ENCODE measurements at places on chromosomes 7 and 10.

- peak; percentile 8 for DNase-seq
These were observed 181.9 kb upstream of the MKLN1 start for GRCh38 chr7:131145770-131146169.

- DNase-seq = no peak
These were observed 10.0 kb downstream of the FRG2B start for GRCh38 chr10:133616371-133617130.

DNA sequence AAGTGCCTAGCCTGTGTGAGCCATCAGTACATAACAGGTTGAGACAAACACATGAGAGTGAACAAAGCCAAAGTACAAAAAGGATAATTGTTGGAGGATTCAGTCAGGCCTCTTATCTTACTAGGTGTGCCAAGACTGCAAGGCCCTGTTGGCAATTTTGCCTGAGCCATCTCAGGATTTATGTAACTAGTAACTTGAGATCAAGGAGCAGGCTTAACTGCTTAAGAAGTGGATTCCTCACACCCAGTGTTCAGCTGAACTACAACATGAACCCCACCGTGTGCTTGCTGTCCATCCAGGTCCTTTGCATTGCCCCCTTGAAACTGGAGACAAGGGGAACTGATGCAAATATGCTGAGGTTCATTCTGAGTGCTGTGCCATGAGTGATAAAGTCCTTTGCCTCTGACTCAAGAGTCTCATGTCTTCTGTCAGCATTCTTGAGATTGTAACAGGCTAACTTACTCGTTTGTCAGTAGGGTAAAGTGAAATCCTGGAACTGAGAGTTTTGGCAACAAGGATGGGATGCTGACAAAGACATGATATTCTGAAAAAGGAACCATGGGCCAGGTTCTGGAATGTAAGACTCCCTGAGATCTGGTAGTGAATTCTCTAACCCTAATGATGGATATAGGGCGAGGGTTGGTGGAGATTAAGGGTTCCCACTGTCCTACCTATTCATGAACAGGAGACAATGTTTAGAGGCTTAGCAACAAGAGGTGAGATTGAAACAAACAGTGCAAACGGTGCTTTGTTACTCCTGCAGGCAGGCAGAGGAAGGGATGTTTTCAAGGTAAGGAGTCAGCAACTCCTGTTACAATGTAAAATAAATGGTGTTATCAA, 44.1 kb upstream of the GATAD1 start:
- no peak for DNase-seq

- peak; percentile 50 for DNase-seq
These were observed 44.8 kb downstream of the ZNF800 start for GRCh38 chr7:127347567-127348246.

GRCh38 chr7:33904681-33905388, 504 bp upstream of the BMPER start:
- no peak for DNase-seq

DNA sequence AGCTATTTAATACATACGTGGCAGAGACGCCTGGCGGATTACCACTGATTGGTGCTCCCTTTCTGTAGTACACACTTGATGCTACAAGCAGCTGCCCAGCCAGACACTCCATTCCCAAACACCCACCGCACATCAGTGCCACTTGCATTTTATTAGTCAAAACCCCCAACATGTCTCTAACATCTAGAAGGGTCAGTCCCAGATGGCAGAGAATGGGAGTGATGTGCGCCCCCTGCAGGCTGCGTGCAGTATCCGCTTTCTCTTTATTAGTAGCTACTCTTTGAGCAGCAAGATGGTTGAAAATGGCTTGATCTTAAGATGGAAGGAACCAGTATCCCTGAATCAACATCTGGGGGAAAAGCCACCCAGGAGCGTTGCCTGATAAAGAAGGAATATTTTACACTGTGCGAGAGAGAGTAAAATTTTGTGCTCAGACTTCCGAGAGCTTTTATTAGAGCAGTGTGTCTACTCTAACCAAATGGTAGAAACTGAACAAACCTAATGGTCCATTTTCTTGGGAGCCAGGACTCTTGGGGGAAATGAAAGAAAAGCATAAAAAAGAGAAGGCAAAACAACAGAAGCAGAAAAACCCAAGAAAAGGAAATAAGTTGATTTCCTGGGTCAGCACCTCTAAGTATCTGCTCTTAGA, 78.3 kb downstream of the ST8SIA6 start:
- DNase-seq = no peak

- DNase-seq = no peak
These were observed 957.4 kb upstream of the LRRTM3 start for GRCh38 chr10:65968437-65968836.

- DNase-seq = peak; percentile 36
These were observed 45.7 kb downstream of the PITRM1 start for GRCh38 chr10:3126741-3127346.

GRCh38 chr7:81036057-81036456, 117.2 kb upstream of the SEMA3C start:
- no peak for DNase-seq

GRCh38 chr7:127644484-127644883, 7.5 kb upstream of the SND1 start:
- no peak for DNase-seq

DNA sequence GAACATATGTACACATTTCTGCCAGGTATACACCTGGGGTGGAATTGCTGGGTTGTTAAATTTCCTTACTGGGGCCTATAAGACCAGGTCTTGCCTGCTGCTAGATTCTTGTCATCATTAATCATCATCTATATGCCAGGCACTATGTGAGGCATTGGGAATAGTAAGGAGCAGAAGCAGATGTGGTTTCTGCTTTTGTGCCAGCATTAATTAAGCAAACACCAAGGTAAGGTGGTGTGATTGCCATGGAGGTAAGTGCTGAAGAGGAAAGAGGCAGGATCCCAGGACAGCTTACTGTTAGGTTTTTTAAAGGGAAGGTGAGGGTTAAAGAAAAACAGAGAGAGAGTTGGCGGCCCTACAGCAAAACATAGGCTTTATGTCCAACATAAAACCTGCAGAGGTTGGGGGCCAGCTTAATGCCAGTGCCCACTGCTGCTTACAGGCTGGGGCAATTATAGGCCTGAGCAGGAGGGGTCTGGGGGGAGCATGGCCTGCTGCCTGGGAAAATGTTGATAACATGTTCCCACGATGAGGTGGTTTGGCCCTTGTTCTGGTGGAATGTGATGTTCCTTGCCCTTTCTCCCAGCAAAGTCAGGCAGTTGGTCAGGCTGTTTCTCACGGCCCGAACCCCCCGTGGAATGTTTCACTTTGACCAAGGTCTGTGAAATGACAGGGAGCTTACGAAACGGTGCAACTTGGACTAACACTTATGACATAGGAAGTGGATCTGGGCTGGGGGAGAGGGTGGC, 93.9 kb downstream of the RBM20 start:
- no peak for DNase-seq

DNA sequence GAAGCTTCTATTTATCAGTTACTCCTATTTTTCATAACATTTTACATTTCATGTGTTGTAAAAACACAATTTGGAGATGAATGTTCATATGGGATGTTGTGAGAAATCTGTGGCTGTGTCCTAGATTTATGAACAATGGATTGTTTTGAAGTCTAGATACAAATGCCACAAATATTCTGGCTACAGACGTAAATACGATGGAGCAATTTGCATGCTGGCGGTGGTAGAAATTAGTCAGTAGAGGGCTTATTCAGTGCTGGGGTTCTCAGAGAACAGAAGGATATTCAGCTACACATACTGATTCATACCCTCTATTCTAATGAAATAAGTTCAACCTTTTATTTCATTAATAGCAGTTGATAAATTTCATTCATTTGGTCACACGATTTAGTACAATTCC, 48.8 kb downstream of the PLPP4 start:
- no peak for DNase-seq

DNA sequence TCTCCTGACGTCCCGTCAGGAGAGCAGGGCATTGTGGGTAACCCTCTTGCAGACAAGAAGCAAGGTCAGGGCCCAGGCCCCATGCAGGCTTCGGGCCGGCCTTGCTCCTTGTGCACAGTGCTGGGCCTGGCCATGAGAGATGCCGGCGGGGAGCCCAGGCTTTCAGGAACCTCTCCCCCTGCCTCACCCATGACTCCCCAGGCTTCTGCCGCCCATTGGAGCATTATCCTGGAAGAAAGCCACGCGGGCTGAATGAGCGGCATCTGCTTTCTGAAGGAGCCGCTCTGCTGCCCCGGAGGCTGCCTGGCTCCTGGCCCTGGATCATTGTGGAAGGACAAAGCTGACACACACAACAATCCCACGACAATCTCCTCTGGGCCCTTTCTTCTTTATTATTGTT, 233.5 kb downstream of the TCF7L2 start:
- no peak for DNase-seq

- DNase-seq = peak; percentile 49
These were observed 757 bp downstream of the RAB19 start for GRCh38 chr7:140404565-140405065.

DNA sequence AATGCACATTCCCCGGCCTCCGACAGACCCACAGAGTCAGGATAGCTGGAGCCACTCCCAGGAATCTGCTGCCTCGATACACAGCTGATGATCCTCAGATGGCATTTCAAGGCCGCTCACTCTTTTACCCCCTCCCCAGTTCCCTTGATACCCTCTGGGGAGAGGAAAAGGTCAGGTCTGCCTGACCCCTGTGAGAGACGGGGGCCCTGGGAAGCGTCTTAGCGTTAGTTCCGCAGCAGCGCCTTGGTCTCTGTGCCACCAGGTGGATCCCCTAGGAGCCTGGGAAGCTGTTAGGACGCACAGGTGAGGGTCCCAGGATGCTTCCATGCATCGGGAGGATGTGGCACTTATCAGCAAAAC, 420.5 kb upstream of the FOXK1 start:
- DNase-seq = no peak

DNA sequence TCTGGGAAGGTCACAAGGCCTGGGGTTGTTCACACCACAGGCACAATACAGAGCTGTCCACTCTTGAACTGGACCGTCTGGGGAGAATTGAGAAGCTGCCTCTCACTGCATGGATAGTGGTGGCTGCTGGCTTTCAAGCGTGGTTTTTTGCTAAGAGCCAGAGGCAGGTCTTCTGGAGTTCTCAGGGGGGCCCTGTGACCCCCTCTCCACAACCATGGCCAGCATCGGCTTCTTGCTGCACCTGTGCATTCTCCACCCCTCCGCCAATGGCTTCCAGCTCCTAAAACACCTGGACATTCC, 140.3 kb downstream of the ADCY1 start:
- no peak for DNase-seq
